T-cell (primary cell): ENCODE measurements at places on chromosomes 1 and 21.

GRCh38 chr1:37633040-37633937 is 1.4 kb downstream of the RSPO1 start:
- no peak for DNase-seq

DNA sequence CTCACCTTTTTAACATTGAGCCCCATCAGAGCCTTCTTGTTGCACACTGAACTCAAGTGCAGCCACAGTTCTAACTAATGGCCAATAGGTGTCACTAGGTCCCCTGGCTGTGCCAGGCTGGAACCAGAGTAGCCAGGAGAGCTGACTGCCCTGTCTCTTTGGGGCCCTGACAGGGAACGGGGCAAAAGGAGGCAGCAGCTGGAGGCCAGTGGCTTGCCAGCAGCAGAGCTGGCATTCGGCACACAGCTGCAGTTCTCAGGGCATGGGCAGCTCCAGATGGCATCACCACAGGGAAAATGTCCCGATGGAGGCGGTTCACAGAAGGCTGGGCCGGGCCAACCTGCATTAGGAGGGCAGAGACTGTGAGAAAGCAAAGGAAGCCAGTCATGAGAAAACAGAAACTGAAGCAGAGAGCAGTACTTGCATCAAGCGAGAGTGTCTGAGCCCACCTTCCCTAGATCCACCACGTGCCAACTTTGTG is 188.6 kb downstream of the FCRL5 start:
- no peak for DNase-seq

- peak; percentile 81 for DNase-seq
Measured at GRCh38 chr1:228500901-228501871, 14.0 kb downstream of the RNF187 start.

DNA sequence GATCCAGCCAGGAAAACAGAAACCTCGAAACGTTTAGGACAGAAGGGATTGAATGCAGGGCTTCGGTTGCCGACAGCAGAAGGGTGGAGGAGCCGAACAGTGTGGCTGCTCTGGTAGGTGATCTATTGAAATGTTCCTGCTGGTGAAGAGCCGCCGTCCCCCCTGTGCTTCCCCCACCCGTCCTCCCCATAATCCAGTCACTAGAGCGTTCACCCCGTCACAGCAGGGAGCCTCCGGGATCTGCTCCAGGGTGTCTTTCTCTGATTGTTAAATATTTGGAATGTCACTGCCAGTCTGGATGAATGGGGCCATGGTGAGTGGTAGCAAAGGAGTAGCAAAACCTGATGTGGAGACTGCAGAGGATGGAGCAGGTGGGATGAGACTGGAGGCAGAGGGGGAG is 255.1 kb upstream of the CSF3R start:
- DNase-seq = no peak

DNA sequence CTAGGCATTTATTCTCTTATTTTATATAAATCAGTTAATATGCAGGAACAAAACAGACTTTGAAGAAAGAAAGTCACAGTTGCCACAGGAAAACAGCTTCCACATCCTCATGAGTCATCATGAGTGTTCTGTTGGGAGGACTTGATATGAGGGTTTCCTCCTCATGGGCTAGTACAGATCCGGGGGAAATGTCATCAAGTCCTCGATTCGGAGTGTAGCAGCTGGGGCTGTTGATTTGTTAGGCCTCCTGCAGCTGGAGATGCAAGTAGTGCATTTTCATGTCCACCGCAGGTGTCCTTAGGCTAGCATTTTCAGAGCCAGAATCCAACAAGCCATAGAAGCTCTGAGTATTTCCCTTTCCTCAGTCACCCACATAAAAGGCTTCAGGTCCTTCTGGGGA is 36.7 kb downstream of the ADAM30 start:
- no peak for DNase-seq

DNA sequence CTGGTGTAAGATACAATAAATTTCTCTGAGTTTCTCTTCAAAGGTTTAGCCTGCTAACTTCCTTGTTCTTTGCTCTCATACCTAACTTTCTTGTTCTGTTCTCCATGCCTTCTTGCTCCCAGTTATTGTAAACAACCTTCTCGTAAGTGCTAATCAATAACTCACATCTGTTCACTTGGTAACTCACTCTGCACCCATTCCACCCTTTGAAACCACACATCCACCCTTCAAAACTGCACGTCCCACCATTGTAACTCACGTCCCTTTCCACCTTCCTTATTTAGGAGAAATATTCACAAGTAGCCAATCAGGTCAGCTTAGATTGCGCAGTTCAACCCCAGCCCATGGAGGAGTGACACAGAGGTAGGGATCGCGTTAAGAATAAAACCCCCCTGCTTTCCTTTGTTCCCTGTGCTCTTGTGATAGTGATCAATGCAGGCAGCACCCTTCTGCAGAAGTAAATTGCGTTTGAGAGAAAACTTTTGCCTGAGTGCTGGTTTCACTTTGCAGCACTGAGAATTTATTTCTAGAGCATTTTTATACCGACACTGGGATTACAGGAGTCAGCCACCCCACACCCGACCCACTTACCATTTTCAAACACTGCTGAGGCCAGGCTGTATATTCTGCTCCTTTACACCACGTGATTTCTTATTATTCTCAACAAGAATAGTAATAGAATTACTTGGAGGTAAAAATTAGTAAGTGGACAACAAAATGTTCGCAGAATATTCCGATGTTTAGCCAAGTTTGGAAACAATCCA is 789.2 kb upstream of the RGS18 start:
- DNase-seq = no peak

GRCh38 chr1:225762002-225762441 is 15.6 kb upstream of the SRP9 start:
- no peak for DNase-seq

DNA sequence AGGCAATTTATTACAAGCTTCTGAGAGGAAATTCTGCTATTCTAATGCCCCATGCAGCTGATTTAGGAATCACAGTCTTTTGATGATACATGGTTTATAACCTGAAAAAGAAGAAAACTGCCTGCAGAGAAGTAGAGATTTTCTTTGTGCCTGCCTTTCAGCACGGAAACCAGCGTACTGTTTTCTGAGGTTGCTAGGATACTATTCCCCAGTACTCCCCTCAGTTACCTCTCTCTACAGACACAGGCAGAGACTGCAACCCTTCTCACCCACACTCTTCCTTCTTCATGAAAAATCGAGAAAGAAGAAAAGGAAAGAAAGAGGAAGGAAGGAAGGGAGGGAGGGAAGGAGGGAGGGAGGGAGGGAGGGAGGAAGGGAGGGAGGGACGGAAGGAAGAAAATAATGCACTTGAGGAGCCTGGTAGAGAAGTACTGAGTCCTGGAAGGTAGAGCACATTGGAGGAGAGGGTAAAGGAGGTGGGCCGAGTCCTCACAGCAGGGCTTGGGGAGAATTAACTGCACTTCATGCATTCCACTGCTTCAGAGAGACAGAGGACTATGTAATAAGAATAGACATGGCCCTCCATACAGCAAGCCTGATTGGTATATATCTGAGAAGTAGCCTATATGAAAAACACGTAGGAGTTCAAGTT is 21.9 kb downstream of the RGS2 start:
- no peak for DNase-seq

GRCh38 chr21:34894401-34894800 is 154.7 kb downstream of the RUNX1 start:
- no peak for DNase-seq

- no peak for DNase-seq
Measured at GRCh38 chr1:87305151-87305550, 23.5 kb upstream of the LMO4 start.

GRCh38 chr1:201513498-201514243 is 6.7 kb upstream of the CSRP1 start:
- no peak for DNase-seq

- DNase-seq = no peak
Measured at GRCh38 chr1:4494558-4494957, 159.9 kb upstream of the AJAP1 start.

DNA sequence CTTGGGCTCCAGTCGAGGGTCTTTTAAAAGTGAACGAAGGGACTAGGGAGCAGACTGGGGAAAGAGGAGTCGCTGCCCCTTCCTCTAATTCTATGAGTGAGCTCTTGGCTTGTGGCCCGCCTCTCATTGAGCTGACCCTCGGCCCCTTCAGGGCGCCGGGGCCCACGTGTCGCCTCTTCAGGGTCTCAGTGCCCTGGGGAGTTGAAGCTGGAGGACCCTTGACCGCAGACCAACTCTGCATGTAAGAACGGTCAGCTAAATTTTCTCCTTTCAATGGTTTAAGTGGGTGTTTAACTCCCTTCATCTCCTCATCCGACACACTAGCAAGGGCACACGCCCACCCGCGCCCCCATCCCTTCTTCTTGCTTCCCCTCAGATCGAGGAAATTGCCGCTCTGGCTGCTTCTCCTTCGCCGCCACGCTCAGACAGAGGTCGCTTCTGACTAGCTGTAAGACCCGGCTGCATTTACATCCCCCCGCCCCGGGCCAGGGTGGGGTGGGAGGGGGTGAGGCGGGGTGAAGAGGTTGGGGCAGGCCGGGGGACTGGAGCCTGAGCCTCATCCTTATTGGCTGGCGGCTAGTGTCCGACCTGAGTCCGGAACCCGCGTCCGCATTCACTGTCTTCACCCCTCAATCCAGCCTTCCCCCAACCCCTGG is 10.9 kb downstream of the NR5A2 start:
- no peak for DNase-seq

DNA sequence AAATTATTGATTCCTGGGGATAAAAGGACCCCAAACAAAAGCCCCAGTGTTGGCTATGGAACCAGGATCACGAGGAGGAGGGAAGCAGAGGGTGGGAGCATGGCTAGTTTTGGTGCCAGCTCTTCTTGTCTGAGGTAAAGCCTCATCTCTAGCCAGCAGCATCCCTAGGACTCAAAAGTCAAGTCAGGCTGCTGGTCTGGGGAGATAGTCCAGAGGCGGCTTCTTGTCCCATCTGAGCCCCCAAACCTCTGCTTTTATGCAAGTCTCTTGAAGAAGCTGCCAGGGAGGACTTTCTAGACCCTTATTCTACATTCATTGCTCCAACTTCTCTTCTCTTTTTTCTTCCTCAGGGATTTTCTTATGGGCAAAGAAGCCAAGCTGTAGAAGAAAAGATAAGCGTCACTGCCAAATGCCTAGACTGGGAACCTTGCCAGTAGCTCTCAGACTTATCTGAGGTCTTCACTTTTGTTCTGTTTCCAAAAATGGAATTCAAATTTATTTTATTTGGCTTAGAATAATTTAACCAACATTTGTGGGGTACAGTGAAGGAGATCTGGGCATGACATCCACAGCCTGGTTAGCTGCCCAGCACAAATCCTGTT is 6.9 kb upstream of the ANKRD35 start:
- no peak for DNase-seq

GRCh38 chr1:153963030-153963849 is at the start of gene SLC39A1:
SLC39A1 (minus strand) TSS chr1:153963537; CDS start chr1:153962715, 822 bp downstream.
- DNase-seq = peak; percentile 75

DNA sequence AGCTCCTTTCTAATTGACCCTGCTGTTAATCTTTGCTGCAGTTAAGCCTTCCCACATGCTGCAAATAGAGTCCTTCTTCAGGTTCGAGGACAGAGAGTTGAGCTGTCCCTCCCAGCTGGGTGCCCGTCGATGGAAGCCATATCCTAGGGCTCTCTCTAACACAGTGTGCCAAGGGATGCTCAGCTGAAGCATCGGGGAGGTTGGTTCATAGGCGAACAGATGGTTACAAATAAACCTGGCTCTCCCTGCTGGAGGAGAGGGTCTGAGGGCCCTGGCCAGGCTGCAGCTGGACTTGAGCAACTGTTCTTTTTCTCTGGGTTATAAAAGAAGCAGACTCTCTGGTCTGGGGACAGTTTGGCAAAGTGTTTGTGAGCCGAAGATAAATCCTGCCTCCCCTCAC is 120.3 kb upstream of the C8B start:
- no peak for DNase-seq

DNA sequence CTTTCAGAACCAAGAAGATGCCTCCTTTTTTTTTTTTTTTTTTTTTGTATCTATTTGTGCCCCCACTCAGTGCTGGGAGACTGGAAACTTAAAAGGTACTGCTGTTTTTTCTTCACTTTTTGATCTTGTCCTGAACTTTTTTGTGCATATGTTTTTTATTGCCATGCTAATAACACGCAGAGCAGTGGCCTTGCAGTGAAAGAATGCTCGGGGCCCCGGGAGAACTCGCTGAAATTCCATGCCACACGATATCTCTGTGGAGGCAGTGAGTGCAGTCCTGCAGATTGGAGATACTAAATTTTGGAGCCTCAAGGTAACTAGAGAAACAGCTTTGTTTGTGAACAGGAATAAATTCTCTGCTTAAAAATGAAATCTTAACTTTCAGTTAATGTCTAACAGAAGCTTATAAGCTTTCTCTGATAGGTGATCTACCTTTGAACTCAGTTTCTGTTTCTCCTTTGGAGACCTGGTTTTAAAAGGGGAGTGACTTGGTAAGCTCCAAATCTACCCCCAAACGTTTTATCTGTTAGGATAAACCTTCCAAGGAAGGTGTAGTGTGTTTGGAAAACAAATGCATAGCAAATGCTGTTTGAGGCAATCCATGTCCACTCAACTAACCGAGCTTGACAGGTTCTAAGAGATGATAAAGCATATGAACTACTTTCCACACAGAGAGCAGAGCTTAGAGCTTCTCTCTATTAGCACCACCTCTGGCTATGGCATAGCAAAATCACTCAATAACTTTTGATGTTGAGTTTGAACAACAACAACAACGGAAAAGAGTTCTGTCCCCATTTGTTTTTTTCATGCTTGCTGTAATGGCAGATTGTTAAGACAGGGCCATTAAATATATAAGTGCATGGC is 113.7 kb upstream of the PLXNA2 start:
- no peak for DNase-seq

DNA sequence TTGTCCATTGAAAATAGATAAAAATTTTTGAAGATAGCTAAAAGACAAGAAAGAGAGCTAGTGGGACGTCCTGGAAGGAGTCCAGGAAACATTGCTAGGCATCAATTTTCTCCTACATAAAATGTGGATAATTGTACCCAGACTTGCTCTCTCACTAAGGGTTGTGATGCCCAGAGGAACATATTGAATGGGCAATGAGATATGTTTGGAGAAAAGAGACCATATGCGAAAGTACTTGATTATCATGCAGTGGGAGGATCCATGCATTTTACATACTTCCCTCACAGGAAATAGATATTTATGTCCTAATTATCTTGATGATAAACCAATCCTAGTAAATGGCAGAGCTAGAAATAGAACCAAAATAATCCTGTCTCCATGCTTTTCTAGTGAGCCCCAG is 108.4 kb upstream of the TNR start:
- DNase-seq = no peak

GRCh38 chr1:20413136-20413775 is 72.8 kb downstream of the CAMK2N1 start:
- DNase-seq = no peak

- DNase-seq = no peak
Measured at GRCh38 chr1:31693231-31693630, 10.6 kb downstream of the COL16A1 start.

GRCh38 chr1:159282118-159282517 is 20.0 kb upstream of the FCER1A start:
- no peak for DNase-seq

- DNase-seq = no peak
Measured at GRCh38 chr1:99447721-99448120, 183.4 kb downstream of the PLPPR4 start.

DNA sequence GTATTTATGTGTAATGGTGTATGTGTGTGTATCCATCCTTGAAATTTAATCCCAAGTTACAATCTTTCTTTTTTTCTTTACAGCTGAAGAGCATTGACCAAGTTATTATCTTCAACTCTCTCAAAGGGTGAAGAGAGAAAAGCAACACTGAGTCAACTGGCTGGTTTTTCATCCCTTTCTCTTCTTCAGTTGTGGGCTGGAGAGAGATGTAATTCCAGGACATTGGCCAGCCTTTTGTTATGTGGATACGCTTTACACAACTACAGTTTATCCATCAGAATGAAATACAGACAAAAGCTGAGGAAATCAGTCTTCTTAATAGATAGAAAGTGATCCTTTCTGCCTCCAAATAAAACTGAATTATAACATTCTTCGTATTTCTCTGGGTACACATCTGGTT is 357.0 kb upstream of the NCAM2 start:
- no peak for DNase-seq
